ENCODE measurements at places on chromosomes 5 and 9.
A peak's percentile ranks its signal among the peaks of the same experiment; 100 is the strongest.

DNA sequence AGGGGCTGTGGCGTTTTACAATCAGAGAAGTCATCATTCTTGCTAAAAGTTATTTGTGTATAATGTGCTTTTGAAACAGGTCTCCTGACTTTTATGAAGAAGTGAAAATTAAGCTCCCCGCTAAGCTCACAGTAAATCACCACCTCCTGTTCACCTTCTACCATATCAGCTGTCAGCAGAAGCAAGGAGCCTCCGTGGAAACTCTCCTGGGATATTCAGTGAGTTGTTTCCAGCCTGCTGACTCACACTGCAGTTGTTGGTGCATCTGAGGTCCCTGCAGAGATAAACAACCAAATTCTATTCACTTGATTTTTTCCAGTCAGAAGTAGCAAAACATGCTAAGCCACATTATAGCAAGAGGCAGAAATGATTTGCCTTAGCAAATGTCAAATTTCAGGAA lies 156.7 kb downstream of the DOCK8 start:
- no peak for DNase-seq

GRCh38 chr5:11483630-11484029 lies 420.6 kb downstream of the CTNND2 start:
- no peak for DNase-seq

GRCh38 chr9:708551-709432 lies 132.7 kb upstream of the DMRT1 start:
- DNase-seq, result no peak

DNA sequence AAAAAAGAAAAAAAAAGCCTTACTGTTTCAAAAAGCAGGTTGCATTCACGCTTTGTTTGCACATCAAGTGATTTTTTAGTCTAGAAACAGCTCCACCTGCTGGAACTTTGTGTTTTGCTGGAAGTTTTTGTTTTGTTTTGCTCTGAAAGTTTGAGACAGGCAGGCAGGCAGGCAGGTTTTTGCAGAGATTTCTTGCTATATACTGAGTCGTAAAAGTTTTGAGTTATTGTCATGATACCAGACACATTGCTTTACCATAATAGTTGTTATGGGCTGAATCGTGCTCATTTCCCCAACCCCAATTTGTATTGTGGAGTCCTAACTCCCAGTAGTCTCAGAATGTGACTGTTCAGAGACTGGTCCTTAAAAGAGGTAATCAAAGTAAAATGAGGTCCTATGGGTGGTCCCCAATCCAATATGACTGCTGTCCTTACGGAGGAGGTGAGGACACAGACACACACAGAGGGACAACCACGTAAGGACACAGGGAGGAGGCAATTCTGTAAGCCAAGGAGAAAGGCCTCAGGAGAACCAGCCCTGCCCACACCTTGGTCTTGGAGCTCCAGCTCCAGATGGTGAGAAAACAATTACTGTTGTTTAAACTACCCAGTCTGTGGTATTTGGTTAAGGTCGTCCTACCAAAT lies 20.9 kb downstream of the OR2Y1 start:
- peak; percentile 65 for DNase-seq

DNA sequence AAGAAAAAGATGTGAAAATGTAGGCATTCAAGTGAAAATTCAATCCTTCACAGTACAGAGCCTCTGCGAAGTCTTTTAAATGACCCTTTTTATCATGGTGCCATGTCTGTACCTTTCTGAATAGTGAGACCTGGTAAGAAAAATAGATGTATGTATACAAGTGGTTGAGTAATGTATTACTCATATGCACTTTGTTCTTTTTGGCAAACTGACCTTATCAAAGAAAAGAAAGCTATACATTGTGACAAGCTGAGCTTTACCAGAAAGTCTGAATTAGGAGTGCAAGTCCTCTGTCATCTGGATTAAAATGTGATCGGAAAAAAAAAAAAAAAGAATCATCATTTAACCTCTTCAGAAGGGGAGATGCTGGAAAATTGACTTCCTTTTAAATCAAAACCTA lies 356.4 kb upstream of the CCNH start:
- no peak for DNase-seq

GRCh38 chr5:63025679-63026078 lies 447.1 kb downstream of the LRRC70 start:
- DNase-seq, result no peak

- no peak for DNase-seq
These were observed 13.6 kb downstream of the SLF1 start for GRCh38 chr5:94632024-94632423.

DNA sequence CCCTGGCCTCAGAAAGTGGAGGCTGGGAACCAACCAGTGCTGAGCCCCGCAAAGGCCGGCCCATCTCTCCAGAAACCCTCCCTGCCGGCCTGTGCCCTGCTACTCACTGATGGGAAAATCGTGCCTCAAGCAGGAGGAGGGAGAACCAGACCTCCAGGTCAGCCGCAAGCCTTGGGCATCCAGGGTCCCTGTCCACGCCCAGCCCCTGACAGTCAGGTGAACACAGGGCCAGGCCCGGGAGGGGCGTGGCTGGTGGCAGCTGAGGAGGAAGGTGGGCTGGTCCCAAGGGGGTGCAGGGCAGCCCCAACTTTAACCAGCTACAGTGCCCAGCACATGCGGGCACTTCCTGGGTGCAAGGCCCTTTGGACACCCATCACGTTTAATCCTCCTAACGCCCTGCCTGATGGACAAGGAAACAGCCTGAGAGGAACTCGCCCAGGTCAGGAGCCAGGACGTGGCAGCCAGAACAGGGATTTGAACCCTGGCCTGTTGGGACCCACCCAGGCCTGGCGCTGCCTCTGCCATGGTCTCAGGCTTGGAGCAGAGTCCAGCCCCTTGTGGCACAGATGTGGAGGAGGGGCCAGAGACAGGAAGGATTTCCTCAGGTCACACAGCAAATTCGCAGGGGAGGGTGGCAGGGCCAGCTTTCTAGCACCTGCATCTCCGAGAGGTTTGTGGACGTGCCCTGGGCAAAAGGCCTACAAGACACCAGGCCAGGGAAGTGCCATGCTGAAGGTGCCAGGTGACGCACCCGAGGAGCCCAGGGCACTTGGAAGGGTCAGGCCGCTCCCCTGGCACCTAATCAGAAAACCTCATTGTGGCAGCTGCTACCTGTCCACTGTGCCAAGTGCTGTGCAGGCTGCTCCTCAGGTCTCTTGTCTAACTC lies 4.5 kb downstream of the RALGDS start:
- peak; percentile 2 for DNase-seq

DNA sequence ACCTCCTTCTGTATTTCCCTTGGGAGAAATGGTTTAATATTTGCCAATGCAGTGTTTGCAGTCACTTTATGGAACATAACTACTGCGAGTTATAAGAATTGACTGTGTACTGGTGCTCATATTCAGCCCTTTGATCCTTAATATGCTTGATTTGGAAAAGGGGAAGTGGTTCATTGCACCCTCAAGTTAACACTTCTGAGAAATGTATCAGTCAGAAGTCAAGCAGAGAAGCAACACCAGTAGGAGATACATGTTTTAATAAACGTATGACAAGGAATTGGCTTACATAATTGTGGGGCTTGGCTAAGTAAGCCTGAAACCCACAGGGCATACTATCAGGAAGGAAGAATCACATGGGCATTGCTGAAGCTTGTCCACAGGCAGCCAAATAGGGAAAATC lies 131.0 kb upstream of the SPRY4 start:
- no peak for DNase-seq

GRCh38 chr5:142959683-142960657 lies 189.8 kb downstream of the ARHGAP26 start:
- no peak for DNase-seq

GRCh38 chr5:9423571-9423970 lies 122.3 kb downstream of the SEMA5A start:
- DNase-seq, result no peak

GRCh38 chr5:9547122-9547947 lies 1.5 kb upstream of the SEMA5A start:
- DNase-seq, result no peak

DNA sequence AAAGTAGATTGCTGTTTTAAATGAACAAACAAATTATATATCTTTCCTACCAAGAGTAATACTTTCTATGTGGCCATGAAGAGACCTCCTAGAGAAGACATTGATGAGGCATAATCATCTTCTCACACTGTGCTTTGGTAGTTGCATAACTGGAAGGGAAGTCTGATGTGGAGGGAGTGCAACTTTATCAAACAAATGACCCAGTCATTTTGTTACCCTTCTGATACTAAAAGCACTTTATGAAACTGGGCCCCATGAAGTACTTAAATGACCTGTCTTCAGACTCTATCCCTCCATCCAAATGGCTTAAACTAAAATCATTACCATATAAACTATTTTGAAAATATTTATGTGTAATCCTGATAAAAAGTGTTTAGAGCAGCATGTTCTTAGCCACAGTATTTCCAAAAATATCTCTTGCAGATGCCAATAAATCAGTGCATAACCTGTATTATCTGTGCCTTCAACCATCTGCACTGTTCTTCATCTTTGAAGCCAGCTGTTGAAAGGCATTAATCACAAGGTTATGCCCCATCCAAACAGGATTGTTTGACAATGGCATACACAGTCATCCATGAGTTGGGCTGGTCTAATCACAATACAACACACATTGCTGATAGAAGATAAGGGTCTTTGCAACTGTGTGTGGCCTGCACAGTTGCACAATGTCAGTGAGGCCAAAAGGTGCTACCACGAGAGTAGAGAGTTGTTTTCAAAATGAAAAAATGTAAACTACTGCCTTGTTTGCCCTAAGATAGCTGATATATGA lies 31.9 kb upstream of the MIER3 start:
- no peak for DNase-seq

DNA sequence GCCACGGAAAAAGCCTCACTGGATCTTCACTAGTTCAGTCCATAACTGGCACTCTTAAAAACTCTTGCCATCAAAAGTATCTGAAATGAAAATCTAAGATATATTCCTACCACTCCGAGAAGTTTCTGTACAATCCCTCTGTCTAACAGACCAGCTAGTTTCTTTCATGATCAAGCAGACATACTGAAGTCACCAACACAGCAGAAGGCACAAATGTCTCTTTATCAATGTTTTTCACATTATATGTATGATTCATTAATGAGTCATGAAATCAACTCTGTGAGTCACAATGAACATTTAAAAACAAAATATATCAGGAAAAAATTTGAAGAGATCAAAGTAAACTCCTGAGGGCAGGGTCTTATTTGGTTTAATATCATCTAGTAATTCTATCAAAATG lies 50.8 kb downstream of the F2R start:
- no peak for DNase-seq

DNA sequence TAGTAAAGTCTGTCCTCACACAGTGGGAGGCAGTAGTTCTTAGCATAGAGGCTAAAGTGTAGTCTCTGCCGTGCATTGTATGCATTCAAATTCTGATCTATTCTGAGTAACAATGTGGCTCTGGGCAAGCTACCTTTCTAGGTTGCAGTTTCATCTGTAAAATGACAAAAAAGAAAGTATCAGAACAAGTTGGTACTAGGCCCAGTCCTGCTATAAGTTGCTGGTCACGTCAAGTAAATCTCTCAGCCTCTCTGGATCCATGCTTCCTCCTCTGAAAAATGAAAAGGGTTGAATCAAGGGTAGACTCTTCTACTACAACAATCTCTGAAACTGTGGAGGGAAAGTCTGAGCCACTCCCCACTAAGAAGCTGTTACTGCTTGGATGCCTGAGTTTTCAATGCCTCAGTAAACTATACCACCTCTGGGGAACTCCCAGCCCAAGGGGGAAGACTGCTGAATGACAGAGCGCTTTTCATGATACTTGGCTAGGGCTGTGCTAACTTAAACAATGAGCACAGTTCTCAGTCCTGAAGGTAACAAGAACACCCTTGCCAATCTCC lies 34.5 kb upstream of the SPARC start:
- no peak for DNase-seq

GRCh38 chr9:128211186-128211980 lies 8.2 kb downstream of the DNM1 start:
- no peak for DNase-seq

- no peak for DNase-seq
These were observed 194.8 kb downstream of the SYK start for GRCh38 chr9:90996154-90997065.

- no peak for DNase-seq
These were observed 477.1 kb downstream of the PDE4D start for GRCh38 chr5:59416451-59416850.

GRCh38 chr9:99411068-99411467 lies 189.0 kb downstream of the SEC61B start:
- no peak for DNase-seq

DNA sequence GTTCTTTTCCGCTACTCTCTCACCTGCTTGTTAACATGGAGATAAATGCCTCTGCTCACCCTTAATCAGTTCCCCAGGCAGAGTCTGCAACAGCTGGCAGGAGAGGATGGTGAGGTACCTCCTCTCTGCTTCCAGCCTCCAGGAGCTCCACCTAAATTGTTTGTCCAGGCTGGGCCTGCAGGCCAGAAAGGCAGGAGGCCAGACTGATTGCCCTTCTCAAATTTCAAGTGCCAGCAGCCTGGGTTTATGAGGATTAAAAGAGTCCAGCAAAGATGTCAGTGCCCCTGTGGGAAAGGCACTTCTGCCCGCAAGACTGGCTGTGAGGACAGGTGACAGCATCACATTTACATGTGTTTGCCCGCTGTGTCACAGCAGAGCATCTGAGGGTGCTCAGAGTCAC lies 19.8 kb downstream of the CORO2A start:
- no peak for DNase-seq

DNA sequence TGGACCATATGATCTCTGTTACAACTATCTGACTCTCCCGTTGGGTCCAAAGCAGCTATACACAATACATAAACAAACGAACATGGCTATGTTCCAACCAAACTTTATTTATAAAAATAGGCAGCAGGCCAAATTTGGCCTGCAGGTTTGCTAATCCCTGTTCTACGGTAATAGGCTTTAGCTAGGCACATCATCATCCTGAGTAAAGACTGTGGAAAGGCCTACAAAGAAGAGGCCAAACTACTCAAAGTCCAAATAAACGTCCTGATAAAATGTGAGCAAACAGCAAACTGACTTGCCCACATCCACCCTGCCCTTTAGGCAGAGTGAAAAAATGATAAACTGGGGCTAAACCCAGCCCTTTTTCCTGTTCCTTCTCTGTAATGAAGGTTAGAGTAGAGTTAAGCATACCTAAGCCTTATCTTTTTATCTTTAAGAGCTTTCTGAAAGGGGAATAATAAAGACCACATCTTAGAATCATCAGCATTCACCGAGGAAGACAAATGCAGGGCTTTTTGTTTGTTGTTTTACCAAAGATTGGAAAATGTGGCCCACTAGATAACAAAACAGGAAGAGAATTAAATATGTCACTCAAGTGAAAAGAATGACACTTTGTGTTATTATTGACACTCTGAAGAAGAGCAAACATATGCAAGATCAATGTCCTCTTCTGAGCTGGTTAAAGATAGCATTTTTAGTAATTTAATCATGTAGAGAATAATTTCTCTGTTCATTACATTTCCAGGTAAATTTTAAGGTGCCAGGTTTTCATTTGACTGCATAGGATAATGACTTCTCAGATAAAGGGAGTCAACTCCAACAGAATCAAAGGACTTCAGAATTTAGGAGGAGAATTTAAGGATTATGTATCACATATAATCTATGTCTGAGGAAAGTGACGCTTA lies 160.0 kb upstream of the GNA14 start:
- DNase-seq, result no peak

DNA sequence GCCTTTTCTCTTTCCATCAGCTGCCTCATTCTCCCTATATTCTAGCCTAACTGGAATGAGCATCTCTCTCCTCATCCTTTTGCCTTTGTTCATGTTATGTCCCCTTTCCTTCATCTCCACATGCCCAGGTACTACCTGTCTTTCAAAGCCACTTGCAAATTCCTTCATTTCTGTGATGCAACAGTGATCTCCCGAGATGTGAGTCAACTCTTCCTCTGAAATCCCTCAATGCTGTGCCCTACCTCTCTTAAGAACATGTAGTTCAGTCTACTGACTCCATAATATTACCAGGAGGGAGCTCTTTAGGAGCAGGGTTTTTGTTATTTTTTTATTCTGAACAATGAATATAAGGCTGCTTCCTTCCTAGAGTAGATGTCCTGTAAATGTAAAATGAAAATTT lies 91.6 kb downstream of the ZNF462 start:
- no peak for DNase-seq

All from CD4-positive, alpha-beta T cell treated with Interleukin-17A for 4 hours (primary cell).